Naive thymus-derived CD4-positive, alpha-beta T cell (primary cell): ENCODE measurements at places on chromosomes 4 and X. TPM values are rescaled to one million over a fixed set of nuclear protein-coding genes. Genes with fewer than 3 reads are reported as not detected.

UCHL1 gene
- polyA plus RNA-seq = not detected

DNA sequence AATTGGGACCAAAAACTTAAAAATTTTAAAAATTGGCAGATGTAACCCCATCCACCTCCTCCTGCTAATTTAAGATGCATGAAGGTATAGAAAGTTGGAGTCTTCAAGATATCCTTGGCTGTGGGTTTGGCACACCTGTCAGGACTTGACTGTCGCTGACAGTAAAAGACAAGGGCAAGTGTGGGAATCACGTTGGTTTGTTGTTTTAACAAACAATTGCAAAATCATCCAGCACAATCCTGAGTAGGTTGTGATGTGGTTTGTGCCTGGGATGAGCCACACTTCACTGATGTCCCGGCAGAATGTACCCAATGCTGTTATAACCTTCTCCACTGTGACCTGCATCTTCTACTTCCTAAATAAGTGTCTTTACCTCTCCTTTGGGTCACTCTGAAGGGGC lies 24.0 kb downstream of the HOPX start:
- no peak for DNase-seq

- no peak for DNase-seq
Measured at GRCh38 chrX:12471061-12471460, 320.2 kb upstream of the PRPS2 start.

- no peak for DNase-seq
Measured at GRCh38 chr4:139514382-139515059, 41.5 kb downstream of the SETD7 start.

ENPP6 gene
- polyA plus RNA-seq = not detected

FAM9C gene
- not detected for polyA plus RNA-seq

CT55 gene
- not detected for polyA plus RNA-seq

DNA sequence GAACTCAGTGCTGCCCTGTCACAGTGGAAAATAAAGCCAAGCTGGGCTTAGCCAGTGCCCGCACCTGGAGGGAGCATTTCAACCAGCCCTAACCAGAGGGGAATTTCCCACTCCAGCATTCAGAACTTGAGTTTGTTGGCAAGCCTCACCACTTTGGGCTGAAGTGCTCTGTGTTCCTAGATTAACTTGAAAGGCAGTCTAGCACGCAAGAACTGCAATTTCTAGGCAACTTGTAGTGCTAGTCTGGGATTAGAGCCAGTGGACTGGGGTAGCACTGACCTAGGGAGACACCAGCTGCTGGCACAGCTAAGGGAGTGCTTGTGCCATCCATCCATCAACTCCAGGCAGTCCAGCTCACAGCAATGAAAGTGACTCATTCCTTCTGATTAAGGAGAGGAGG lies 1060.6 kb upstream of the GRID2 start:
- no peak for DNase-seq

SASH3 gene
- 209 TPM for polyA plus RNA-seq

SLC4A4 gene
- not detected for polyA plus RNA-seq

DNA sequence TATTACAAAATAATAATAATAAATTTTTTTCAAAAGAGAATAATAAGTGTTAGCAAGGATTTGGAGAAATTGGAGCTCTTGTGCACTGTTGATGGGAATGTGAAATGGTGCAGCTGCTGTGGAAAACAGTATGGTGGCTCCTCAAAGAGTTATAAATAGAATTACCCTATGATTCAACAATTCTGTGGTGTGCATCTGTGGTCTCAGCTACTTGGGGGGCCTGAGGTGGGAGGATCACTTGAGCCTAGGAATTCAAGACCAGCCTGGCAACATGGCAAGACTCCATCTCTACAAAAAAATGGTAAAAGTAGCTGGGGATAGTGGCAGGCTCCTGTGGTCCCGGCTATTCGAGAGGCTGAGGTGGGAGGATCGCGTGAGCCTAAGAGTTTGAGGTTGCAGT lies 19.6 kb downstream of the MND1 start:
- DNase-seq = no peak

DNA sequence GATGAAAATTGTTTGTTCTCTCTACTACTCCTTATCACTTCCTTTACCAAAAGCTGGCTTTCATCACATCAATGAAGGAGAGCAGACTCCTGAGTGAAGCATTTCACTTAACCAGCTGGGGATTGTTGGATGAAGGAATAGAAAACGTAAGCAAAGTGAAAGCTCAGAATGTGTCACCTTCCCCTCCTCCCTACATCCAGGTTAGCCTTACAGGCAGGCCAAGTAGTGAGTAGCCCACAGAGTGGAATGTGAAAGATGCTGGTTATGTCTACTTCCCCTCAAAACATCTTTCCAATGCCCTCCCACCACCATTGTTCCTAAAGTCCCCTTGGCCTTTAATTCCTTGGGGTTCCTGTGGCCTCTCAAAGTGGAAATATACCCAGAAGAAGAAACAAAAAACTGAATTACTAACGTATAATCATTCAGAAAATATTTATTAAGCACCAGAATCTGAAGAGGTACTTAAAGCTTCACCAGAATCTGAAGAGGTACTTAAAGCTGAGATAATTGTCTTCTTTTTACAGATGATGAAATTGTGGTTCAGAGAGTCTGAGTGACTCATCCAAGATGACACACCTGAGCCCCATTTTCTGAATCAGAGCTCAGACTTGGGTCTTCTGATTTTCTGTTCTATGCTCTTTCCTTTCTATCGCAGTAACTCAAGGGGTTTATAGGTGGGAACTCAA lies 6.5 kb downstream of the P2RY4 start:
- DNase-seq = no peak

GRCh38 chrX:153775293-153776119 lies 5.3 kb upstream of the SRPK3 start:
- no peak for DNase-seq

DNA sequence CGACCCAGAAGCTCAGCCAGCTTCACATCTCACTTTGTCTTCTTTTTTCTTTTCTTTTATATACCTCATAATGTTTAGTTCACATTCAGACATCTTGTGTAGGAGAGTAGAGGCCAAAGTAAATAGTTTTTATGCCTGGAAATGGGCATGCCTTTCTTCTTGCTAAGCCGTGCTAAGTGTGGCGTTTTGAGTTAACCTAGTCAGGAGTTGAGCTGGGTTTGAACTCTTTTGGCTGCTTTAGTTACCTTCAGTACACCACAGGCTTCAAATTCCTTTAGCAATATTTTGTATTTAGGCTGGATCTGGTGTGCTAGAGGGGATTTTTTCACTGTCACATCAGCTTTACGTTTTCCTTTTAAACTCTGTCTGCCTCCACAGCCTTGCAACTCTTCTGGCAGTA lies 300.8 kb downstream of the ZNF674 start:
- DNase-seq = no peak

- DNase-seq = no peak
Measured at GRCh38 chr4:100075486-100076270, 114.6 kb downstream of the DDIT4L start.

PRRG1 gene
- not detected for polyA plus RNA-seq

DNA sequence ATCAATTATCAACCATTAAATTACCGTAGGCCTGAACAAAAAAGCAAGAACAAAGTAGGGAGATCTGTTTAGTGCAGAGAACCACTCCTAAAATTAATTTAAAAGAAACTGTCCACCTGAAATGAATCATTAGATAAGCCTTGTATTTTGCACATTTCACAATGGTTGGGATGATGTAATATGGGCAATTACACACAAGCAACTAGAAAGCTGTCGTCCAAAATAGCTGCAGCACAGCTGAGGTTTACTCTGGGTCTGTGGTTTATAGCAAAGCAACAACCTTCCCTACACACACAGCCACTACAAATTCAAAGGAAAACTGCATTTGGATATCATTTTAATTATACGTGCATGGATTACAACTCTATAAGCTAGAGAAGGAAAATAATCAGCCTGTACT lies 28.5 kb downstream of the PCDH19 start:
- no peak for DNase-seq
